ENCODE measurements at places on chromosomes 7 and 10.

DNA sequence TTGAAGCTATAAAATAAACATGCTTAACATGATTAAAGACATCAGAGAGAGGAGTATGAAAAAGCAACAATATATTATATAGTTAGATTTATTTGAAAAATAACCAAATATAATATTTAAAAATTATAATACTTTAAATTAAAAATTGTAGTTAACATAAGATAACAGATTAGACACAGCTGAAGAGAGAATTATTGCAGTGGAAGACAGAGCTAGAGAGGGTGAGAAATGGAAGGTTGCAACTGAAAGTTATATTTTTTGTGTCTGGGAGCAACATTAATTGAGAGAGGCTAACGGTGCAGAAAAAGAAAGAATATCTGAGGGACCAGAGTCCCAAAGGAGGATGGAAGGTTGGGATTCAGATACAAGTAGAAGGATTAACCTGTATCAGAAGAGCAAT is 548.9 kb upstream of the FZD8 start:
- no peak for DNase-seq

GRCh38 chr7:74404741-74405140 is 49.0 kb upstream of the GTF2IRD1 start:
- no peak for DNase-seq

DNA sequence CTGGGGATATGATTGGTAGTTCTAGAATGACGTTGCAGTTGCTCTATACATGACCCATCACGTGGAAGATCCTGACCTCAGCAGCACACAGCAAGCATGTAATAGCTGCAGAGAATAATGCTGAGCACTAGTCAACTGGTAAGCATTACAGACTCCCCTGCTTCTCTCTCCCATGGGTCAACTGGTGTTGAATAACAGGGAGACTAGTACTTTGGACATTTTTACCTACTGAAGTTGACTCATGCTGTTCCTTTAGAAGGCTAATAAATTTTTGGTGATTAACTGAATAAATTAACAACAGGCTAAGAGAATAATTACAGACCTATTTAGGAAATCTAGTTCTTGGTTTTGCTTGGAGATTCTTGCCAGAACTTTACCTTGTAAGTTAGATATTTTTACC is 234.1 kb downstream of the AUTS2 start:
- no peak for DNase-seq

DNA sequence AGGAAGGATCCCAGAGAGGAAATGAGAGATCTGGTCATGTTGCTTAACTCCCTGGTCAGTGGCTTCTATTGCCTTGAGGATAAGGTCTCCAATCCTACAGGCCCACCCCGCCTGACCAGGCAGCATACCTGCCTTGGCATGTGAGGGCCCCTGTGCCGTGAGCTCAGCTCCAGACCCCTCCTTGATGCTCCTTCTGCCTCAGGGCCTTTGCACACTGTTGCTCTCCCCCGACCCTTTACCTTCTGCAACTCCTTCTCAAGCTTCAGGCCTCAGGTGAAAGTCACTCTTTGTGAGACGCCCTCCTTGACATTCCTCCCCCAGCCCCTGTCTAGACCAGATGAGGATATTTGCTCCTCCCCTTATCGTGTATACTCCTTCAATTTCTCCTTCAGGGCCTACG is 62.8 kb downstream of the FAM241B start:
- DNase-seq, result no peak

DNA sequence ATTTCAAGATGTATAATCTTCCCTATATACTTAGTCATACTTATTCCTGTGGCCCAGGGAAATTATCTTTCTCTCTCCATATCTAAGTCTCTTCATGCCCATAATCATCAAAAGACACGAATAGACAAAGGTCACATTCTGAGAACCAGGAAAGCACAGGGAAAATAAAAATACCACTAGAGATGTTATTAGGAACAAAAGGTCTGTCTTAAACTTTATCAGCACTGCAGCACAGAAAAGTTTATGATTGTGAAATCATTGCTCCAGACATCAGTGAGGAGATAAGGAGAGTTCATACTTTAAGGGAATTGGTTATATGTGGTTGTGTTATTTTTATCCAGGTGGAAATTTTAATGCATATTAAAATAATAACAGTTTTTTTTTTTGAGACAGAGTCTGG is 974.6 kb upstream of the CELF2 start:
- DNase-seq, result no peak

GRCh38 chr10:94320285-94320914 is 42.3 kb downstream of the NOC3L start:
- peak; percentile 79 for DNase-seq

Data from femur (tissue), 1 donor.